ENCODE measurements at places on chromosomes 11 and 22. TPM values are rescaled to one million over a fixed set of nuclear protein-coding genes. Genes with fewer than 3 reads are reported as not detected.

Gene TMEM86A
- total RNA-seq = 6.1 TPM

Gene SYCE3
- total RNA-seq = not detected

Gene MAPK8IP1
- 7.6 TPM for total RNA-seq

Gene RBMXL2
- not detected for total RNA-seq

Gene TMEM191C
- total RNA-seq = 3.4 TPM

Gene OR52N4
- total RNA-seq = 1.4 TPM

Gene RAG2
- total RNA-seq = not detected

DNA sequence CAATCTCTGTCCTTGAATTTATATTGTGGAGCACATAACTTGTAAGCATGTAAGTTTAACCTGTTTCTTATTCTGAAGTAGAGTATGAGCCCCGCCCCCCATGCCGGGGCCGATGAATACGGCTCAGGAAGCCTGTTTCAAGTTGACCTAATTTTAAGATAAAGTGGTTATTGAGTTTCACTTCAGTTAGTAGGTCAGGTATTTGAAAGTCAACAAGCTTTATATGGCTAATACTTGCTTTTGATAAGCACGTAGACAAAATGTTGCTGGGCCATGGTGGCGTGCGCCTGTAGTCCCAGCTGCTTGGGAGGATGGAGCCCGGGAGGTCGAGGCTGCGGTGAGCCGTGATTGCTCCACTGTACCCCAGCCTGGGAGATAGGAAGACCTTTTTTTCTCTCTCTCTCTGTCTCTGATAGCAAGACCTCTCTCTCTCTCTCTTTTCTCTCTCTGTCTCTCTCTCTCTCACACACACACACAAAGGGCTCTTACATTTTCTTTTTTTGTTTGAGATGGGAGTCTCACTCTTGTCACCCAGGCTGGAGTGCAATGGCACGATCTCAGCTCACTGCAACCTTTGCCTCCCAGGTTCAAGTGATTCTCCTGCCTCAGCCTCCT, 14.4 kb downstream of the YWHAH start:
- DNase-seq = peak; percentile 59

- DNase-seq = peak; percentile 3
These were observed 79.1 kb downstream of the KCNQ1 start for GRCh38 chr11:2523821-2524391.

DNA sequence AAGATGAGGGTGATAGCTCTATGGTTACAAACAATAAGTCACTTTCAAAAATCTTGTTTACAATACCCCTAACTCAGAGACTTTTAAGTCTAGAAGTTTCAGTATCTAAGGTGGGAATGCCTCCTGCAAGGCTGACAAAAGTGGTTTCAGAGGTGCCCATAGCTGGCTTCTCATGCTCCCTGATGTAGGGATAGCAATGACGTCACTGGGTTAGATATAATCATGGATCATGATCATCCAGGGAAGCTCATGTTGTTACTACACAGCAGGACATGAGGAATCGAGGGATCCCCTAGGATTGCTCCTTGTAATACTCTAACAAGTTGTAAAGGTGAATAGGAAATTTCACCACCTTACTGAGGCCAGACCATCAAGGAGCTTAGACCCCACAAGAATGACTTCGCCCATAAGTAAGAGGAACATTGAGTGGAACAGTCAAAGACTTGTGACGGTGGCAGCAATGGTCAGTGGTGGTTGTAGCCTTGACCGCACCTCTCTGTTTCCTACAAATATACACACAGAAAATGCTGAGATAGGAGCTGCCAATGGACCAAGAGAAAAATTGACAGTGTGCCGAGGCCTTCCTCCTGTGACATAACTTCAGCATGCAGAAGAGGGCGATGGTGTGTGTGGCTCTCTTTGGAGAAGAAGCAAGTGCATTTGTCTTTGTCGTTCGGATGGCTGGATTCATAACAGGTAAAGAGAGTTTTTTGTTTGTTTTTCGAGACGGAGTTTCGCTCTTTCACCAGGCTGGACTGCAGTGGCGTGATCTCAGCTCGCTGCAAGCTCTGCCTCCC, 15.6 kb downstream of the APOL4 start:
- no peak for DNase-seq

GRCh38 chr11:107203656-107204055, 185.4 kb upstream of the GUCY1A2 start:
- DNase-seq = no peak

DNA sequence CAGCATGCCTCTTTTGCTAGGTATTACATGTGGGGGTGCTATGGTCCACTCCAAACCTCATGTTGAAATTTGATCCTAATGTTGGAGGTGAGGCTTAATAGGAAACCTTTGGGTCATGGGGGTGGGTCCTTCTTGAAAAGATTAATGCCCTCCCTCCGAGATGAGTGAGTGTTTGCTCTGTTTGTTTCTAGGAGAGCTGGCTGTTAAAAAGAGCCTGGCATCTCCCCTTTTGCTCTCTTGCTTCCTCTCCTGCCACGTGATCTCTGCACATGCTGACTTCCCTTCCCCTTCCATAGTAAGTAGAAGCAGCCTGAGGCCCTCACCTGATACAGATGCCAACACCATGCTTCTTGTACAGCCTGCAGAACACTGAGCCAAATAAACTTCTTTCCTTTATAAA, 104.5 kb downstream of the FAT3 start:
- DNase-seq = no peak

- DNase-seq = no peak
These were observed 45.7 kb upstream of the NAV2 start for GRCh38 chr11:19666951-19667350.

GRCh38 chr11:113179181-113179704, 135.1 kb upstream of the TTC12 start:
- DNase-seq = no peak

DNA sequence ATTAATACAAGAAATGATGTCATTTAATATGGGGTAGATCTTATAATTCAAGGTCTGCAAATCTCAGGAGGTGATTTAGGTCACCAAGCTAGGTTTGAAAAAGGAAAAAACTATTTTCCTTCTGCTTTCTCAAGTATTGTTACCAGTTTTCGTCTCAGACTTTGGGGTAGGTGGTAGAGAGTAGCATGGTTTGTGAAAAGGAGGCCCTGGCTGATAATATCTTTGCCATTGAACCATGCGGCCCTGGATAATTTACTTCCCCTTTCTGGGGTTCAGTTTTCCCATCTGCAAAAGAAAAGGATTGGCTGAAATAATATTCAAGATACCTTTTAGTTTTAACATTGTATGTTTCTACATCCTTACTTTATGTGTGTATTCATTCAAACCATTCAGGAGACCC, 92.1 kb downstream of the WNT11 start:
- DNase-seq = no peak

DNA sequence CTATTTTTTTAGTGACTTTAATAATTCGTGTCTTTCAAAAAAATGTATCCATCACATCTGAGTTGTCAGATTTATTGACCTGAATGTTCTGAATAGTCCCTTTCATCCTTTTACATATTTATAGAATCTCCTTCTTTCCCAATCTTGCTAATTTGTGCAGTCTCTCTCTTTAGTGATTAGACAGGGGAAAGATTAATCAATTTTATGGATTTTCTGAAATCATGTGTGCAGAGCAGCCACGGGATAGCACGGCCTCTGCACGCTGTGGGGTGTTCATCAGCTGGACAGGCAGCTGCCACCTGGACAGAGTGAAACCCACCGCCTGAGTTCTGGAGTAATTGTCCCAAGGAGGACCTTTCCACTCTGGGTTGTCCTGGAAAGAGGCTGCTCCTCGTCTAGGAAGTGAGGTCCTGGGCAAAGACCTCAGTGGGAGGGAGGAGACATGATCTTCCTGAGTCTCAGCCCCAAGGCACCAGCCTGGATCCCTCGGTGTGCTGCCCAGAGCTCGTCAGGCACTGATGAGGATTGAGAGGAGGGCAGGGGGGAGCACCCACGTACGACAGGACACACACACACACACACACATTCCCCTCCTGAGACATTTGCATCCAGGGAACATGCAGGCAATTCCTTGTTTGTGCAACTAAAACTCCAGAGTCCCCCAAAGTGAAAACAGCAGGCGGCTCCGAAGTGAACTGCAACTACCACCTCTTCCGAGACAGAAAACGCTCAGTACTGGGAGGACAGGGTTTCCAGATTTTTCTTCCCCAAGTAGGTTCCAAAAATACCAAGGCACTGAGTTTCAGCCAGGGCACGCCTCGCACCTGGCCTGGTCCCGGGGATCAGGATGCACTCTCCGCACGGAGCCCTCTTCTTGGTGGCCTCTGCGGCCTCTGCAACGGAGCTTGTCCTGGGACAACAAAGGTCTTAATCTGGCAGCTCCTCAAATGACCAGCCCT, 22.5 kb upstream of the KRTAP5-6 start:
- DNase-seq = no peak
